ENCODE measurements at places on chromosomes 7 and 10.

- no peak for DNase-seq
These were observed 11.1 kb upstream of the INA start for GRCh38 chr10:103265717-103266329.

DNA sequence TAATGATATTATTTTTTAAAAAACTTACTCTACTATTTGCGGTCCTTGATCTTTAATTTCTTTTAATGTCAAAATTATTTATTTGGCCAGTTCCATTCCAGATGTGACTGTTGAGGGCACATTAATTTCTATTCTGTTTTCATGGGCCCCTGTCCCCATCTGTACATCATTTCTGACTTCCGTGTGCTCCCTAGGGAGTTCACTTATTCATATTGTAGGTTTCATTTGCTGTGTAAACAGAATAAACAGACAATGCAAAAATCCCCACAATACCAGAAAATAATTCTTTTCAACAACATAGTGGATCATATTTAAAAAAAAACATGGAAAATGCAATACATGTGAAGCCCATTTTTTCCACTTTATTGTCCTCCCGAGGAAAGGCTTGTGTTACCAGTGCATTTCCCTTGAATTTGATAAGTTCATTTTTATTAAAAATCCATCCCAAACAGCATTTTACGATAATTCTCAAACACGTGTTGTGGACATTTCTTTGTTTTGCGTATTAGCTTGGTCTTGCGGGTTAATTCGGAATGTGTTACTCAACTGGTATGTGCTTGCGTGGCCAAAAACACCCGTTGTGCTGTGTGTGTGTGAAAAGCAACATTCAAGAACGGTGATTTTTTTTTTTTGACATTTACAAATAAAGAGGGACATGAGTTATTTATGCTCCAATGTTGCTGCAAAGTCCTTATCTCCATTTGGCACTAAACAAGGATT, 138.4 kb downstream of the MGMT start:
- no peak for DNase-seq

DNA sequence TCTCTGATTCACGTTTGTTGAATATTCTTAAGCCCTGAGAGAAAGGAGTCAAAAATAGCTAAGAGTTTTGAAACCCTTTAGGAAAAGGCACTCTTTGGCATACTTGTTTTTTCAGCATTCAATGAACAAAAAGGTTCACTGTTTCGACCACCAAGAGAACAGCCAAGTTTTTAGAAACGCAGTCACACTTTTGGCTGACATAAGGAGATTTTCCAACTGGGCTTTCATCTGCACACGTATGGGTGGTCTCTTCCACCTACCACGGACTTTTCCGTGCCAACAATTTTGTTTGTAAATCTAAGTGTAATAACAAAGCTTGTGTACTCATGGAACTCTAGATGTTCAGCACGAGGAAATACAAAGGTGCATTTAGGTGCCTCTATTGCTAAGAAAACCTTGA, 270.3 kb downstream of the WDR11 start:
- DNase-seq: no peak

DNA sequence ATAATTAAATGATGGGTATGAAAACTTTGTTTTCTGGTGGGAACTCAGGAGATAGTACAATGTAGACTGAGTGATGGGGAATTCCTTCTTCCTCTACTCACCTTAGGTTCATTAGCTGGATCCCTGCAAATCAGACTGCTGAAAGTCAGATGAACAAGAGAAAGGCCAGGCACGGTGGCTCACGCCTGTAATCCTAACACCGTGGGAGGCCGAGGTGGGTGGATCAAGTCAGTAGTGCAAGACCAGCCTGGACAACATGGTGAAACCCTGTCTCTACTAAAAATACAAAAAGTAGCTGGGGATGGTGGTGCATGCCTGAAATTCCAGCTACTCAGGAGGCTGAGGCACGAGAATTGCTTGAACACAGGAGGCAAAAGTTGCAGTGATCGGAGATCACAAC, 28.7 kb upstream of the ST8SIA6 start:
- no peak for DNase-seq

DNA sequence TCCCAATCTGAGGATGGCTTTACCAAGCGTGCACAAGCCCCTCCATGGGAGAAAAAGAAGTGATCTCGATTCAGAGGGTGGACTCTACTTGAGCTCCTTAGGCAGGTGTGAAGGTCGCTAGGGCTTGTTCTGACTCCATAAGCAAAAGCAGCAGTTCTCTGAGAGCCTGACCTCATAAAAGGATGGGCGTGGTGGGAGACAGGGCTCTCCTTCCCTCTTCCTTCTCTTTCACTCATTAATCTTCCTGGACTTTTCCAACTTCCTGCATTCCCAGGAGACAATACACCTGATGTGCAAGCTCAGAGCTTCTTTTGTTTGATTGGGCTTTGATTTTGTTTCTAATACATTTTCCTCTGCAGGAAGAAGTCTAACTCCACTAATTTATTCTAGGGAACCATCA, 22.3 kb upstream of the TMEM72 start:
- no peak for DNase-seq

GRCh38 chr7:47024991-47025390, 556.9 kb downstream of the TNS3 start:
- DNase-seq: no peak

GRCh38 chr7:33432821-33433220, 303.5 kb downstream of the BBS9 start:
- DNase-seq: no peak

DNA sequence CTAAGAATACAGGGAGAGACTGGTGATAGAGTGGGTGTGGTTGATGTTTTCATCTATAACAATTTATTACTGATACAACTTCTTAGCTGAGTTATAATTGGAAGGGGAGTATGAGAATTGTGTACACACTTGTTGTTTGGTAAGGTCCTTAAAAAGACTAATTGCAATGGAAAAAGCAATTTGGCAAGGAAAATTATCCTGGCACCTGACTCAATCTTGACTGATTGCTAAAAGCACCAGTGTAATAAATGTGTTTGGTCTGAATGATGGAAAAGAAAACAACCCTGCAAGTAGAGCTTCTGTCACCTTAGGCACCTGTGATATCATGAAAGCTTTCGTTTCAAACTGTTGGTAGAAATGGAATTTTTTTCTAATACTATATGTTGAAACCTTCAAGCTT, 6.7 kb upstream of the GSDME start:
- no peak for DNase-seq

DNA sequence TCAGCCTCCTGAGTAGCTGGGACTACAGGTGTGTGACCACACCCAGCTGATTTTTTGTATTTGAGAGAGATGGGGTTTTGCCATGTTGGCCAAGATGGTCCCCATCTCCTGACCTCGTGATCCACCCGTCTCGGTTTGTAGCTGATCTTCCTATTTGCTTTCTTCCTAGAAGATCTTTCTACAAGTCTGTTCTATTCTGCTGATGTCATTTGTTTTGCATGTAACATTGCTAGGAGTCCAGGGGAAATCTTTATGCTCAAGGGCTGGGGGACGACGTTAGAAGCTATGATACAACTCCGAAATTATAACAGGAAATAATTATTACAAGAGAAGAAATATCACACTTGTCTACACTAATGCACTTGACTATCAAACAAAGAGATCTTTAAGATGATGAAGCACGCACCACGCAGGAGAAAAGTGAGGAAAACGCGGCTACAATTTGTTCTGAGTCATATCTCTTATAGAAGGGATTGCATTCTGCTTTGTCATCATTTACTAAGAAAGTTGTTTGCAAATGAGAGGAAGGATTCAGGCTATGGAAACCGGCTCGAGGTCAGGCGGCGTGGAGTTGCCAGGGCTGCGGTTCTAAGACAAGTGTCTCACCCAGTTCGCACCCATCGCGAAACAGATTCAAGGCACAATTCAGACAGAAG, 103.0 kb upstream of the CARD11 start:
- DNase-seq: no peak

- no peak for DNase-seq
These were observed 21.0 kb upstream of the ASB15 start for GRCh38 chr7:123580406-123581161.

Measured in stimulated activated CD4-positive, alpha-beta T cell treated with anti-CD3 and anti-CD28 coated beads, Interleukin-15, amount 100 ng/mL, for 1 hour (primary cell).